ENCODE measurements at places on chromosomes 2 and 18.

GRCh38 chr2:119760956-119761275 lies 1.2 kb downstream of the PTPN4 start:
- DNase-seq, result no peak

DNA sequence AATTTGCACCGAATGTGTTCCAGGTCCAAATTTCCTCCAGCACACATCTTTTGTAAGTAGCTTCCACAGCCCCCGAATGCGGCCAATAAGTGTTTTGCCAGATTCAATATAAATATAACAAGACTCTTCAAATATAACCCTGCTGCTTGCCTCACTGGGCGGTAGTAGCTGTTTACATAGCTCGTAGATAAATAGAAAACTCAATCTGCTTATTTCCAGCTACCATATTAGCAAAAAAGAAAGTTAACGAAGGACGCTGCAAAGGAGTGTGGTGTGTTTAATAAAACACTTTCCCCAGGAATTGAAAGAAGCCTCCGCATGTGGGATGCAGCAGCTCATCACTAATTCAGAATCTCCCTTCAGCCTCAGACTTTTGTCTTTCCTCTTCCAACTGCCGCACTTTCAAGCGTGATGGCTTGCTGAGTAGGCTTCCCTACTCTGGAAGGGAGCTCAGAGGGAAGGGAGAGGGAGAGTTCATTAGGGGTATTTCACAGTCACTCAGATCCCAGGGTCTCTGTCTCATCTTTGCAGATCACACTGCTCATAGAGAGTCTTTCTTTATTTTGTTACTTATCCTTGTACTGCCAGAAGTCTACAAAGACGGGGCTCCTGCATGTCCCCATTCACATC lies 367.0 kb downstream of the RND3 start:
- no peak for DNase-seq

DNA sequence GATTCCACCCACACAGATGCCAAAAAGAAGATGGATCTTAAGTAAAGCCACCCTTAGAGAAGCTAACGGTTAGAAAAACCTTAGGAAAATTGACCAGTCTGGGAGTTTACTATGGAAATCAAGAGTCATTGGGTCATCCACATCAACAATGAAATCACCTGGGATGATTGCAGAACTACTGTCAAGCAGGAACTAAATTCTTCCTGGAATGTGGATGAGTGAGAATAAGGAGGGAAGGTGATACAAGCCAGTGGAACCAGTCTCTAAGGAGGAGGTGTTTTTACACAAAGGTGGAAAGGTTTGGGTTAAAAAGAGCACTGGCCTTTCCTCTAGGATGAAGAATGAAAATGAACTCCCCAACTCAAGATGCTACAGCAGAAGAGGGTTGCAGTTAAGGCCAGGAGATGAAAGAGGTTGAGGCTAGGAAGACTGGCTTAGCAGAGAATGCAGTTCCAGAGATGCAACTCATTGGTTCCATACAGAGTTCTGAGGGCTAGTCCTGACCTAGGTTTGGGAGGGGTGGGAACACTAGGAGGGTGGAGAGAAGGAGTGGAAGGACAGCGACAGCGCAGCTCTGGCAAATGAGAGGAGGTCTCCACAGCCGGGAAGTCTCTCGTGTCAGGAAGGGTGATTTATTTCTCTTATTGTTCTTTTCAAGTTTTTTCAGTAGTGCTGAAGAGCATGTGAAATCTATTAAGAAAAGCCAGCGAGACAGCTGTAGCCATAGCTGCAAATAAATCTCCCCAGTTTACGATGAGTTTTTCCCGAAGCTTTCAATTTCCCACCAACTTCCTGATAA lies 27.7 kb upstream of the KDM3A start:
- DNase-seq, result no peak

- DNase-seq, result no peak
Observed at GRCh38 chr2:11224887-11225286, 69.6 kb downstream of the SLC66A3 start.

DNA sequence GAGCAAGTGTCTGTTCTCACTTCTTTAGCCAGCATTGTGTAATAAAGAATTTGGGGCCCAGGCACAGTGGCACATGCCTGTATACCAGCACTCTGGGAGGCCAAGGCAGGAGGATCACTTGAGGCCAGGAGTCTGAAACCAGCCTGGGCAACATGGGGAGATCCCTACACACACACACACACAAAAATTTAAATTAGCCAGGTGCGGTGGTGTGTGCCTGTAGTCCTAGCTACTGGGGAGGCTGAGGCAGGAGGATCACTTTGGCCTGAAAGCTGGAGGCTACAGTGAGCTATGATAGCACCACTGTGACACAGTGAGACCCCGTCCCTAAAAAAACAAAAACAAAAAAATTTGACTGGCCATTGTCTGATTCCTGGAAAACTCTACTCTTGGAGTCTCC lies 8.3 kb downstream of the REV1 start:
- DNase-seq, result no peak

GRCh38 chr2:105749583-105750400 lies 5.1 kb downstream of the NCK2 start:
- no peak for DNase-seq

DNA sequence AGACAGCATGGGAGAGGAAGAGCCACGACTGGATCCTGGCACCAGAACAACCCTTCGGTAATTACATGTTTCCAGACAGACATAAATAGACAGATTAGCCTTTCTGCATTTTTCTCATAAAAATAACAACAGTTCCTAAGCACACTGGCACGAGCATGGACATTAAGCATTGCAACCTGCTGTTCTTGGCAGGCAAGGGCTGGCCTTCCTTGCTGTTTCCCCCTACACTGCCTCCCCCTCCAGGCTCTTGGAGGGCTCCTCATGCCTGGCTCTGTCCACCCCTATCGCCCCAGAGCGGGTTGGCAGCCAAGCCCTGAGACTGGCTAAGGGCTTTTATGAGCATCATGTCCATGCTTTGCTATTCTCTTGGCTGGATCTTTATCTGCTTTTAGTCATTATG lies 89.6 kb downstream of the TTC32 start:
- no peak for DNase-seq

- DNase-seq, result no peak
Observed at GRCh38 chr18:6411382-6411781, 3.3 kb downstream of the L3MBTL4 start.

DNA sequence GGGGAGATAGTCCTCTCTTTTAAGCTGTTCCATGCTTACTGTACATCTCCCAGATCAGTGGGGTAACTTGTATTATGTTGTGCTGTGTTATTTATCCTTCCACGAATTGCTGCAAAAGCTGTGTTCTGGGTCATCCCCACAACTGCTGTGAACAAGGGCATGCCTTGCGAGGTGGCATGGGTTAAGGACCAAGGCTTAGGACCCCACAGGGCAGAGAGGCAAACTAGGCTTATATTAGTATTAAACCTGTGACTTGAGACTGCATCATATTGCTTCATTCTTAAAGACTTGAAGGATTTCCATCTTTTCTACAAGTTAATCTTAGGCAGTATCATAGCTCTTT lies 19.9 kb downstream of the RND3 start:
- no peak for DNase-seq

DNA sequence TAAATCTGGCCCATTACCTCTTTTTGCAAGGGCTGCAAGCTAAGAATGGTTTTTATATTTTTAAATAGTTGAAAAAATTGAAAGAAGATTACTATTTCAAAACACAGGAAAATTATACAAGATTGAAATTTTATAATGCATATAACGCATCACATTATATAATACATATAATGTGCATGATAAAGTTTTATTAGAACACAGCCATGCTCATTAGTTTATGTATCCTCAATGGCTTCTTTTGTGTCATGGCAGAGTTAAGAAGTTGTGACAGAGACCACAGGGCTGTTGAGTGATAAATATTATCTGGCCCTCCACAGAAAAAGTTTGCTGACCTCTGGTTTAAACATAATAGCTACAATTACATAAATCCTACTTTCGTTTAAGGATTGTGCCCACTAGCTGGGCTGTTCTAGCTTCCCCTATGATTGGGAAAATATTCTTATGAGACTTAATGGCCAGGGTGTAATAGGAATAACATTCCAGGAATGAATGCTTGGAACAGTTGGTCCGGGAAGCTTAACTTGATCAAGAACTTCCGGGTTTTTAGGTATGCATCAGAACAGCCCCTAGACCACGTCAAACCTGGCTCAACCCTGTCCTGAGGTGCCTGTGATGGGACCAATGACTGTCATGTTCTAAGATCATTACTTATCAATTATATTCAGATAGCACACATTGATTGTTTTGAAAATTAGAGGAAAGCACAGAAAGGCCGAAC lies 98.7 kb upstream of the LPIN2 start:
- no peak for DNase-seq

- no peak for DNase-seq
Observed at GRCh38 chr2:234392041-234392615, 104.8 kb downstream of the ARL4C start.

DNA sequence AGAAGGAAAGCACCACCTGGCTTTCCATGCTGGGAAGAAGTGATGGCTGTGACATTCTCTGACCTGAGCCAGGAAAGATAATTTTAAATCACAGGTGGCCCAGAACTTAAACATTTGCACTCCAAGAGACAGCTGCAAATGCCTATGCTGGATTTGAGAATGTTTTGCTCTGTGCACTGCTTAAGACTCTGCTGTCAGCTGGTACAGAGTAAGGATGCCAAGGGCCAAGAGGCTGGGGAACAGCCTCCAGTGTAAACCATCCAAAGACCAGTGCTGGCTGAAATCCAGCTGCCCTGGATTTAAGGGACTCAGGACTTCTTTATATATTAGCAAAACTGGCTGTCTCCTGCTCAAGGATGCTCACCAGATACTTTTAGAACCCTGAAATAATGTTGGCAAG lies 3.9 kb downstream of the HOXD8 start:
- DNase-seq, result no peak

DNA sequence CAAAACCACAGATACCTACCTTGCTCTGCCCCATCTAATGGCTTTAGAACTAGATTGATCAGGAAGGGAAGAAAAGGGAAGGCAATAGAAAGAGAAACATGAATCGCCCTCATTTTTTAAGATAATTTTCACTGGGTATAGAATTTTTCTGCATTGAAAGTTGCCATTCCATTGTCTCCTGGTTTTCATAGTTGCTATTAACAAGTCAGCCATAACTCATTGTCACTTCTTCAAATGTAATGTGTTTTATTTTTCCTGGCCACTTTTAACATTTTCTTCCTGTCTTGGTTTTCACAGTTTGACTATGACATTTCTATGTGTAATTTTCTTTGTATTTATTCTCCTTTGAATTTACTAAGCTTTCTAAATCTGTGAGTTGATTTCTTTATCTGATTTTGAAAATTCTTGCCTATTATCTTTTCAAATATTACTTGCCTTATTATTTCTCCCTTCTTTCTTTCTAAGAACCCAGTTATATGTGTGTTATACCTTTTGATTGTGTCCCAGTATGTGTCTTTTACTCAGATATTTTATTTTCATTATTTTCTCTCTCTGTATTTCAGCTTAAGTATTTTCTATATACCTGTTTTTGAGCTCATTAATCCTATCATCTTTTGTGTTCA lies 85.5 kb upstream of the GLI2 start:
- DNase-seq, result no peak

DNA sequence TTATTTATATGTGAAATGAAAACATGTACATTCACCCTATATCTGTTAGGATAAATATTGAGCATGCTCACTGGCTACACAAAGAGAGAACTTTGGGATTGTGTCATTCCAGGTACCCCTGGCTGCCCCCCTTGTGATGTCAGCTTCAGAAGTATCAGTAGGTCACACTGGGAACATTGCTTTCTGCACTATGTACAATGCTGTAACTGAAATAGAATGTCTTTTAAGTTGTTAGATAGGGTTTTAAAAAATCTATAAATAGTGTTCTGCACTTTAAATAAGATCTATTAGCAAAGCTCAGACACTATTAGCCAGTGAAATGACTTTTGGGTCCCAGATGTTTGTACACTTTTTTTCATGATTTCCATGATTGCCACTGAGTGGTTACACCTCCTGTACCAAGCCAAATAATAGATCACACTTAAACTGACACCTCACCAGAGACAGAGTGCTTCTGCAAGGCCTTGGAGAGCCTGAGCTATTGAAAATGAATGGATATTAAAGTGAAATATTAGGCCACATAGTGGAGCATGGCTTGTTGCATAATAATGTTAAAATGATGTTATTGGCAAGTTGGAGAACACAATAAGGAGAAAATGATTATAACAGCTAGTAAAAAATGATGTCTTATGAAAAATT lies 297.0 kb upstream of the NXPH2 start:
- no peak for DNase-seq

GRCh38 chr2:180980106-180980942 lies at the start of gene UBE2E3:
Gene UBE2E3, plus strand, starts transcription at chr2:180980605. Its CDS starts 1,438 bp downstream, at chr2:180982043.
- DNase-seq, result no peak

DNA sequence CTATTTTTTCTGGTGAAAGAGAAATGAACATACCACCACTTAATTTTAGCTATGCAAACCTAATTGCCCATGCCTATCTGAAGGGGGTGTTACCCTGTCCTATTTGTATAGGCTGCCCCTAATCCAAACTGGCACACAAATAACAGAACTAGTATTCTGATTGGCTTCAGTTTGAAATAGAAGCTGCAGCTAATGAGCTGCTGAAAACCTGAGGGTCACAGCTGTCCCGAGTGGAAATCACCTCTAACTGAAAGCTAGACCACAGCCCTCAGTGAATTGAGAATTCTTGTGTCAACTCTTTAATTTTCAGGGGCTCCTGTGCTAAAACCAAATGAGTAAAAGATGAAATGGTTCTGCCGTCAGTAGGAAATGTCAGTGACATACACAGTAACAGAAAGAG lies 28.7 kb downstream of the CCDC141 start:
- no peak for DNase-seq

GRCh38 chr2:12493031-12493513 lies 223.7 kb upstream of the TRIB2 start:
- no peak for DNase-seq

- DNase-seq, result no peak
Observed at GRCh38 chr2:23784971-23785370, 142.0 kb downstream of the ATAD2B start.

DNA sequence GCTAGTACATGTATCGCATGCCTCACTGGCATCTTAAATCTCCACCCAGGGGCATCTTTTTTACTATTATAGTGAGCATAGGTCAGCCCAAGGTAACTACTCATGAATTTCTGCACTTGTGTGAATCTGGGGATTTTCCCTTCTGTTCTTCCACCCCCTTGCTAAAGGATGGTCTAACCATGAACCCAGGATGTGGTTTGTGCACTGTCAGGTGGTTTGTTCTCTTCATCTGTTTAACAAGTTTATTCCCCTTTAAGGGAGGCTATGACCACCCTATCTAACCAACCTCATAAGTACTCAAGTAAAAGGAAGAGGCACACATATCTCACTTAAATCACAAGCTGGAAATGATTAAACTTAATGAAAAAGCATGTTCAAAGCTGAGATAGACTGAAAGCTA lies 243.0 kb downstream of the RPRM start:
- DNase-seq, result no peak

DNA sequence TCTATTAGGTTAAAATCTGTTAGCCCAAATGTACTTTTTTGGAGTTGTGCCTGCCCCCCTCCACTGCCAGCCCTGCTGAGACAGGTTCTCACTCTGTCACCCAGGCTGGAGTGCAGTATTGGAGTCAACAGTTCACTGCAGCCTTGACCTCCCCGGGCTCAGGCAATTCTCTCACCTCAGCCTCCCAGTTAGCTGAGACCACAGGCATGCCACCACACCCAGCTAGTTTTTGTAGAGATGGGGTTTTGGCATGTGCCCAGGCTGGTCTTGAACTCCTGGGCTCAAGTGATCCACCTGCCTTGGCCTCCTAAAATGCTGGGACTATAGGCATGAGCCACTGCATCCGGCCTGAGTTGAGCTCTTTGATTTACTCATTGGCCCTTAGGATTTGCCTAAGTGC lies 110.7 kb downstream of the ICA1L start:
- DNase-seq, result no peak

GRCh38 chr2:235542733-235543127 lies 48.9 kb downstream of the AGAP1 start:
- DNase-seq, result no peak

All from NCI-H1436 treated with DMSO at 0.1 percent for 48 hours (cell line).